ENCODE measurements at places on chromosomes 4 and X. TPM values are rescaled to one million over a fixed set of nuclear protein-coding genes. Genes with fewer than 3 reads are reported as not detected.
A peak's percentile ranks its signal among the peaks of the same experiment; 100 is the strongest.

DNA sequence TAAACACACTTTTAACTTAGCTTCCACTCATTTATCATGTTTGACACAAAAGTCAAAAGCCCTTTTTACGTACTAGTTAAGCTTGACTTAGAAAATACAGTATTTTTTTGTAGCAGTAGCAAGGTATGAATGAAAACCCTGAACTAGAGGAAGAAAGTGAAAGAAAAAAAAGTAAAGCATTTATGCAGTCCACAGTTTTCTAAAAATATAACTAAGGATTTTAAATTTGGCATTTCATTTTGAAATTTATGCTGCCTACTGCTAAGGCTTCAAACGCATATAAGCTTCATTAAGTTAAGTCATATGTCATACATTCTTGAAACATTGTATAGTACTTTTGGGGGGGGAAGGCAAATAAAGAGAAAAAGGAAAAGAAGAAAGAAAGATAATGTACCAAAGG lies 201.5 kb downstream of the PDGFC start:
- no peak overlapping the region for H3K27ac ChIP-seq
- H3K27me3 ChIP-seq = no peaks in the 10 kb centered on the region
- peaks cover 3% of the 10 kb centered on the region for H3K4me1 ChIP-seq
- H3K36me3 ChIP-seq = no peaks in the 10 kb centered on the region

NDUFC1 gene
- total RNA-seq = 89.9 TPM

- no peak for DNase-seq
- no peaks in the 10 kb centered on the region for H3K36me3 ChIP-seq
- no peaks in the 10 kb centered on the region for H3K27me3 ChIP-seq
- H3K27ac ChIP-seq = no peak overlapping the region
- no peak overlapping the region for H3K4me3 ChIP-seq
Measured at GRCh38 chr4:120881351-120881750, 41.2 kb downstream of the PRDM5 start.

- no peak overlapping the region for H3K27ac ChIP-seq
- no peak overlapping the region for H3K4me3 ChIP-seq
- H3K36me3 ChIP-seq = no peaks in the 10 kb centered on the region
Measured at GRCh38 chr4:83228231-83228630, 56.4 kb downstream of the COQ2 start.

GRCh38 chrX:1468250-1468772 lies 15.6 kb upstream of the ASMTL start:
- H3K4me1 ChIP-seq = no peaks in the 10 kb centered on the region
- H3K36me3 ChIP-seq = no peaks in the 10 kb centered on the region
- no peak overlapping the region for H3K27ac ChIP-seq
- H3K4me3 ChIP-seq = no peak overlapping the region
- DNase-seq = peak; percentile 21

GRCh38 chr4:175504318-175504717 lies 307.7 kb downstream of the GPM6A start:
- H3K27me3 ChIP-seq = no peaks in the 10 kb centered on the region
- no peak for DNase-seq
- no peaks in the 10 kb centered on the region for H3K36me3 ChIP-seq
- no peak overlapping the region for H3K27ac ChIP-seq
- no peaks in the 10 kb centered on the region for H3K4me1 ChIP-seq

MAP7D2 gene
- 2.1 TPM for total RNA-seq

TMEM156 gene
- not detected for total RNA-seq

GRCh38 chr4:164039482-164039881 lies 545.0 kb downstream of the TMA16 start:
- DNase-seq = no peak
- H3K4me1 ChIP-seq = no peaks in the 10 kb centered on the region
- H3K36me3 ChIP-seq = no peaks in the 10 kb centered on the region

ABCE1 gene
- total RNA-seq = 50.1 TPM

- H3K36me3 ChIP-seq = no peaks in the 10 kb centered on the region
- DNase-seq = no peak
- no peak overlapping the region for H3K27ac ChIP-seq
- no peaks in the 10 kb centered on the region for H3K27me3 ChIP-seq
- H3K4me3 ChIP-seq = no peak overlapping the region
Measured at GRCh38 chr4:145154573-145154972, 25.8 kb downstream of the OTUD4 start.

PABPC4L gene
- 0.12 TPM for total RNA-seq

DNA sequence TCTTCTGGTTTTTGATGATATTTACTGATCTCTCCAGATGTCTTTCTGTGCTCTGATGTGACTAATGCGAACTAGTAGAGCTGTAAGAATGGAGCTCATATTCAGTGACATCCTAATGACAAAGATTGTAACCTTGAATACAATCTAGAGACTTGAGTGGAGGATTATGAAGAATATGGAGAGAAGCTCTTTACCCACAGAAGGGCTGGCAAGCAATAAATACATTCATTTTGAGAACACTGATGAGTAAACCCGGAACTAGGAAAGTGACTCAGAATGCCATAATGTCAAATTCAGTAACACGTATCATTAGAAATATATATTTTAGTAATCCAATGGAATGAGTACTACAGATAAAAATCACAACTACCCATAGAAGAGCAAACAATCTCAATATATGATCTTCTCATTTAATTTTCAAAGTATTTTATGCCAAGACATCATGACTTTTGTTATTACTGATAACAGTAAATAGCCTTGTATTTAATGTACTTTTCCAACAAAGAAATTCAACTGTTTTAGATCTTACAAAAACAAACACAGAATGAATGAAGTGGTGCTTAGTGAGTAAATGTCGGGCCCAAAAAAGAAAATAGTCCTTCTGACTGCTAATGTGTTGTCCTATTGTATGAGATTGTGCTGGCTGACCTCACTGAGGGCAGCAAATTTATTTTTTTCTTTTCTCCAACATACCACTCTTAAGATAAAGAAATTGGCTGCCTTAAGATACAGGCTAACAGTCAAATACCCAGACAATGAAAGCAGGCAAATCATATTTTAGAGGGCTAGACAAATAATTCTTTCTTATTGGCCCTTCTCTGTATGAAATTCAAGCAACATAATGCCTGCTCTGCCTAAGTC lies 49.2 kb upstream of the HDAC8 start:
- H3K27ac ChIP-seq = peak overlapping the region; percentile 29
- DNase-seq = no peak
- H3K4me1 ChIP-seq = no peaks in the 10 kb centered on the region
- H3K36me3 ChIP-seq = no peaks in the 10 kb centered on the region
- no peaks in the 10 kb centered on the region for H3K27me3 ChIP-seq

- no peaks in the 10 kb centered on the region for H3K36me3 ChIP-seq
- no peaks in the 10 kb centered on the region for H3K27me3 ChIP-seq
- H3K27ac ChIP-seq = no peak overlapping the region
- no peak overlapping the region for H3K4me3 ChIP-seq
- no peak for DNase-seq
- H3K4me1 ChIP-seq = no peaks in the 10 kb centered on the region
Measured at GRCh38 chr4:3397128-3397527, 44.6 kb upstream of the HGFAC start.

GRCh38 chrX:39856472-39857121 lies 241.2 kb downstream of the BCOR start:
- no peak overlapping the region for H3K4me3 ChIP-seq
- no peaks in the 10 kb centered on the region for H3K4me1 ChIP-seq

XAGE2 gene
- not detected for total RNA-seq

POLR2B gene
- total RNA-seq = 70.2 TPM

- no peaks in the 10 kb centered on the region for H3K36me3 ChIP-seq
- H3K27ac ChIP-seq = no peak overlapping the region
- no peak for DNase-seq
- no peaks in the 10 kb centered on the region for H3K27me3 ChIP-seq
- no peaks in the 10 kb centered on the region for H3K4me1 ChIP-seq
Measured at GRCh38 chrX:78659955-78660354, 827 bp upstream of the RTL3 start.

- H3K27me3 ChIP-seq = no peaks in the 10 kb centered on the region
- no peak overlapping the region for H3K4me3 ChIP-seq
- no peaks in the 10 kb centered on the region for H3K36me3 ChIP-seq
Measured at GRCh38 chr4:26466578-26467270, 23.6 kb downstream of the CCKAR start.

NKX6-1 gene
- total RNA-seq = not detected

DNA sequence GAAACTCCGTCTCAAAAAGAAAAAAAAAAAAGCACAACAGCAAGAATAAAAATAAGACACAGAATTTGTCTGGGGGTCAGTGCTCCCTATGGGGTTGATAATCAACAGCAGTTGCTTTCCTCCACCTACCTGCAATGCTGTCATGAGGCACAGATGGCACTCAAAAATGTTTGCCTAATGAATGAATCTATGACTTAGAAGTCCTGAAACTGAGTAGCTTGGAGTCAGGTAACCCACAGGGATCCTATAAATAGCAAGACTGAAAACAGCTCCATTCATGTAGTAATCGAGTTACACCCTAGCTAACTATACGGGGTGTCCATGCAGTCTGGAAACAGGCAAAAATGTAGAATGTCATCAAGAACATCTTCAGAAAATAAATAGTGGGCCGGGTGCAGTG lies 19.8 kb upstream of the DDX3X start:
- H3K4me1 ChIP-seq = no peaks in the 10 kb centered on the region
- no peaks in the 10 kb centered on the region for H3K36me3 ChIP-seq
- H3K27me3 ChIP-seq = no peaks in the 10 kb centered on the region
- H3K27ac ChIP-seq = no peak overlapping the region

DNA sequence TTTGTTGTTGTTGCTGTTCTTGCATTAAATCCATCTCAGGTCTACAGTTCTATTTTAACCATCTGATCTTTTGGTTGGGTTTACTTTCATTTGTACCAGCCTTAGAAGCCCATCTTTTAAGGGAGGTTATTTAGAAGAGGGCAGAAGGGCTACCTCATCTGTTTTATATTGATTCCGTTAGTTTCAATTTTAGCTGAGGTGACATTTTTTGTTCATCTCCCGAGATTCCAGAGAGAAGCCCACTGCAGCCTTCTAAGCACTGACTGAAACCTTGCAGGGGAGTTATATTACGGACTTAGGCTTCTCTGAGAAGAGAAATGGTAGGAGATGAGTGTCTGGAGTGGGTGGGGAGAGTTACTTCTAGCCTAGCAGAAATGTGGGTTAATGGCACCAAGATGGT lies 101.8 kb downstream of the PDGFRA start:
- DNase-seq = no peak
- no peaks in the 10 kb centered on the region for H3K27me3 ChIP-seq
- H3K4me1 ChIP-seq = no peaks in the 10 kb centered on the region
- no peaks in the 10 kb centered on the region for H3K36me3 ChIP-seq
- H3K4me3 ChIP-seq = no peak overlapping the region
- no peak overlapping the region for H3K27ac ChIP-seq

- H3K4me3 ChIP-seq = no peak overlapping the region
- H3K36me3 ChIP-seq = no peaks in the 10 kb centered on the region
- no peak for DNase-seq
- no peak overlapping the region for H3K27ac ChIP-seq
- no peaks in the 10 kb centered on the region for H3K27me3 ChIP-seq
- H3K4me1 ChIP-seq = no peaks in the 10 kb centered on the region
Measured at GRCh38 chr4:3851211-3851610, 85.0 kb downstream of the ADRA2C start.

AKAP4 gene
- not detected for total RNA-seq

CCSER1 gene
- 13.4 TPM for total RNA-seq

- H3K4me1 ChIP-seq = peaks cover 6% of the 10 kb centered on the region
- H3K4me3 ChIP-seq = no peak overlapping the region
- H3K27ac ChIP-seq = no peak overlapping the region
- H3K36me3 ChIP-seq = no peaks in the 10 kb centered on the region
- no peaks in the 10 kb centered on the region for H3K27me3 ChIP-seq
Measured at GRCh38 chr4:119046263-119046662, 89.4 kb upstream of the MYOZ2 start.

DNA sequence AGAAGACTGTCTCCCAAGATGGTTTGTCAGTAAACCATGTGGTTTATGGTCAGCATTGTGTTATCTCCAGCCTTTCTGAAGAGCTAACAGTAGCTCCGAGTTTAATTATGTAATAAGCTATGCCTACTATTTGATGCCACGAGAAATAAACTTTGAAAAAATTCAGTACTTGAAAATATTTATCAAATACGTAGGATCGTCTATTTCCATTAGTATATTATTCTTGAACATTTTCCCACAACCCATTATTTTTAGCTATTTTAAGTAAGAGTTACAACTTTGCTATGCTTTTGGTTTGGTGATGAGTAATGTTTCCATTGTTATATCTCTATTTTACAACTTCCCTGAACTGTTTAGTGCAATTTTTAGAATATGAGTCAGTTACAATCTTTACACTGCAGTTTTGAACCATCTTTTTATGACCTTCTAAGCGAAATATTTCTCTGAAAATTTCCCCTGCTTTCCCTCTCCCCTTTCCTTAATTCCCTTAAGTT lies 44.5 kb upstream of the TRIM2 start:
- no peaks in the 10 kb centered on the region for H3K4me1 ChIP-seq
- no peak for DNase-seq
- H3K27ac ChIP-seq = peak overlapping the region; percentile 19
- H3K27me3 ChIP-seq = no peaks in the 10 kb centered on the region
- no peak overlapping the region for H3K4me3 ChIP-seq
- no peaks in the 10 kb centered on the region for H3K36me3 ChIP-seq

PITX2 gene
- 0.64 TPM for total RNA-seq

- H3K36me3 ChIP-seq = no peaks in the 10 kb centered on the region
- no peak overlapping the region for H3K27ac ChIP-seq
- no peak overlapping the region for H3K4me3 ChIP-seq
- H3K4me1 ChIP-seq = no peaks in the 10 kb centered on the region
- H3K27me3 ChIP-seq = no peaks in the 10 kb centered on the region
Measured at GRCh38 chrX:154717824-154718223, 33.1 kb downstream of the GAB3 start.

GRCh38 chr4:4470208-4470607 lies 71.6 kb downstream of the STX18 start:
- peaks cover 4% of the 10 kb centered on the region for H3K36me3 ChIP-seq
- no peak overlapping the region for H3K4me3 ChIP-seq
- H3K27me3 ChIP-seq = no peaks in the 10 kb centered on the region
- DNase-seq = no peak
- no peaks in the 10 kb centered on the region for H3K4me1 ChIP-seq
- no peak overlapping the region for H3K27ac ChIP-seq

DNA sequence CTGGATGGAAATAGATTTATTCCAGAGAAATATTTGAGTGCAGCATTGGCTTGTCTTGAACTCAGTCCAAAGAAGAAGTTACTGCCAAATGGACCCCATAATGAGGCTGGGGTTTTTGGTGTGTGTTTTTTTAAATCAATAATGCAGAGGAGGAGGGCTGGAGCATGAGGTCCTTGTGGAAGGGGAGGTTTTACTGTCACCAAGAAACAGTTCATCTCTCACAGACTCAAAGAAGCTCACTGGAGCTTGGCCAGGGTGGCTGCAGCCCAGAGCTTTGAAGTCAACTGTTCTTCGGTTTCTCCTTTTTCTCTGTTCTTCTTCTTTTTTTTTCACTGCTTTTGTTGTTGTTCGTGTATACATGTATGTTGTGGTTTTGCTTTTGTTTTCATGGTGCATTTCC lies 377.7 kb downstream of the FBXW7 start:
- H3K27me3 ChIP-seq = no peaks in the 10 kb centered on the region
- H3K4me3 ChIP-seq = no peak overlapping the region
- H3K36me3 ChIP-seq = no peaks in the 10 kb centered on the region
- no peak for DNase-seq

DNA sequence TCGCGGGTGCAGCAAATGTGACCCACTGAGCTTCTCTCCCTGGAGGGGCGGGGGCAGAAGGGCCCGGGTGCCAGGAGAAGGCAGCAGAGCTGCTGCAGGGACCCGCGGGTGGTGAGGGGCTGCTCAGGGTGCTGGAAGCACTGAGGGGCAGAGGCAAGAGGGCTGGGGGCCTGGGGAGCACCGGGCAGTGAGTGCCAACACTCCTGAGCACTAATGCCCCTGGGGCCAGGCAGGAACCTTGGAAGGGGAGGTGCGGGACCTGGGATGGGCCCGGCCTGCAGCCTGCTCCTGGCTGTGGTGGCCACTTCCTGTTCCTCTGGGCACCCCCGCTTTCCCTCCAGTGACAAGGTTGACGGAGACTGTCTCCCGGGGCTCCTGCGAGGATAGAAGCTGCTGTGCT lies 66.5 kb upstream of the ADRA2C start:
- DNase-seq = no peak
- H3K4me3 ChIP-seq = no peak overlapping the region

NHS gene
- 3.0 TPM for total RNA-seq

PNMA6F gene
- total RNA-seq = not detected

CAMK2D gene
- 69.5 TPM for total RNA-seq

RHOXF2 gene
- total RNA-seq = 0.25 TPM
